Foreskin fibroblast (primary cell): ENCODE measurements at places on chromosomes 4 and X.
A peak's percentile ranks its signal among the peaks of the same experiment; 100 is the strongest.

GRCh38 chr4:151674804-151675391, 85.9 kb downstream of the GATB start:
- no peak for DNase-seq

- peak; percentile 62 for DNase-seq
These were observed 46.0 kb downstream of the GALNT7 start for GRCh38 chr4:173214661-173215060.

DNA sequence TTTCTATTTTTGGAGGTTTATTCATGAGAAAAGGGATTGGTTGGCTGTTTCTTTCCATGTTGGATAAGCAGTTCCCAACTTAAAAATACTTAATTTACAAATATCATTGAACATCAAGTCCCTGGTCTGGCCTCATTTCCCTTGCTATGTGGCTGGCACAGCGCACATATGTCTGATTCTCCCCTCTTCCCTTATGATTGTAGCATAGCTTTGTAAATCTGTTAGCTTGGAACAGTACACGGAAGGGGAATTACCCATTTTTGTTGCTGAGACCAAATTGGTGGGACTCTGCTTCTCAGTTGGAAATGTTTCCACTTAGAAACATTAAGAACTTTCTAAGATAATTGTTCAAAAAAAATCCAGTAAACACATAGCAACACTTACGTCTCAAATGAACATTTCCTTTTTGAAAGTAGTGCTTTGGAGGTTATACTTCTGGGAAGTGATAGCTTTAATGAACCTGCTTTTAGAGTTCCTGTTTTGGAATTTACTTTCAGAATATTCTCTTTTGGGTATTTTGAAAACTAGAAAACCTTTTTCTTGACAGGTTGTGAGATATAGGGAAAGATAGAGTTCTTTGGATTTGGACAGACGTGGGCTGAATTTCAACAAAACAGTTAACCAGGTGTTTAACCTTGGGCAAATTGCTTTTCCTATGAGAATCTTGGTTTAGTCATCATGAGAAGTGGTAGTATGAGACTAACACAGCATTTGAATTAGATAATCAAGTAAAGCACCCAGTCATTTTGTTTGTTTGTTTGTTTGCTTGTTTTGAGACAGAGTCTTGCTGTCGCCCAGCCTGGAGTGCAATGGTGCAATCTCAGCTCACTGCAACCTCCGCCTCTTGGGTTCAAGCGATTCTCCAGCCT, 47.3 kb downstream of the STIM2 start:
- DNase-seq: no peak

DNA sequence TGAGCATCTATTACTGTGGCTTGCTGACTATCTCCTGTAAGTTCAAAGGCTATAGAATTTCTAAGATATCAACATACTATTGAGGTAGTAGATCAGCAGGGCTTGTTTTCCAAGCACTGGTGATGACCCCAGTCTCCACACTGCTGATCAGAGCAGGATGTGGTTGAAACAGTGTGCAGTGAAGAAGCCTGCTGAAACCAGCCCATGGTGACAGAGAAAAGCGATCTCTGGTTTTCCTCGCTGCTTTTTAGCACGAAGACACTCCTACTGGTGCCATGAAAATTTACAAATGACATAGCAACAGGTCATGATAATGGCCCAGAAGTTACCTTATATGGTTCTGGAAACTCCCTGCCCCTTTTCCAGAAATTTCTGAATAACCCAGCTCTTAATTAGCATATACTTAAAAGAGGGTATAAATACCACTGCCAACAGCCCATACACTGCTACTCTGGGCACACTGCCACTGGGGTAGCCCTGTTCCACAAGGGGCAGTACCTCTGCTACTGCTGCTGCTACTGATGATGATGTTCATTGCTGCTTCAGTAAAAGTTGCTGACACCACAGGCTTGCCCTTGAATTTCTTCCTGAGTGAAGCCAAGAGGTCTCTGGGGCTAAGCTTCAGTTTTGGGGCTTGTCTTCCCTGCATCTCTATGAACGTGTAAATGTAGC, 1689.5 kb upstream of the PCDH10 start:
- DNase-seq: no peak

DNA sequence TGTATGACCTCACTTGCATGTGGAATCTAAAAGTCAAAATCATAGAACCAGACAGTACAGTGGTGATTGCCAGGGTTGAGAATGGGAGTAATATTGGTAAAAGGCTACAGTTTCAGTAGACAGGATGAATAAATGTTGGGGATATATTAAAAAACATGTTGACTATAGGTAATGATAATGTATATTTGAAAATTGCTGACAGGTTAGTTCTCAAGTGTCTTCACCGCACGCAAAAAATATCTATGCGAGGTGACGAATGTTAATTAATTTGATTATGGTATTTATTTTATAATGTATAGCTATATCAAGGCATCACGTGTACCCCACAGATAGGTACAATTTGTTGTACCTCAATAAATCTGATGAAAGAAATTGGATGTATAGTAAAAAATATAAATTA, 909.6 kb upstream of the NDST4 start:
- DNase-seq: no peak

DNA sequence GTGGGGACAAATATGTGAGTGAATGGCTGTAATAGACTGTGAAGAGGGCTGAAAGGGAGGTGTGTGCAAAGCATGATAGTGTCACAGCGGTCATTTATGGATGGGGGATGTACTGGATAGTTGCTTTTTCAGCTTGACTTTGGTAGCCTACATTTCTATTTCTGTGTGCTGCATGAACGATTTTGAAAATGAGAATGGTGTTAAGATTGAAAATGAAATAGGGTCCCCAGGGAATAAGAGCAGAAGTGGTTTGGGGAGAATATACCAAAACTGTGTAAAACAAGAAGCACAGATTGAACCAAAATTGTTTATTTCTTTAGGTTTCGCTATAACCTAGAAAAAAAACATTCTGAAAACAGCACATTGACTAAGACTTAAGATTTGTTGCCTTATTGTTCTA, 58.8 kb upstream of the CLNK start:
- no peak for DNase-seq

- no peak for DNase-seq
These were observed 374.9 kb upstream of the TECRL start for GRCh38 chr4:64784125-64784524.

GRCh38 chr4:185933078-185933581, 121.1 kb upstream of the SORBS2 start:
- DNase-seq: no peak

GRCh38 chrX:108245462-108245861, 153.9 kb downstream of the ATG4A start:
- DNase-seq: no peak

DNA sequence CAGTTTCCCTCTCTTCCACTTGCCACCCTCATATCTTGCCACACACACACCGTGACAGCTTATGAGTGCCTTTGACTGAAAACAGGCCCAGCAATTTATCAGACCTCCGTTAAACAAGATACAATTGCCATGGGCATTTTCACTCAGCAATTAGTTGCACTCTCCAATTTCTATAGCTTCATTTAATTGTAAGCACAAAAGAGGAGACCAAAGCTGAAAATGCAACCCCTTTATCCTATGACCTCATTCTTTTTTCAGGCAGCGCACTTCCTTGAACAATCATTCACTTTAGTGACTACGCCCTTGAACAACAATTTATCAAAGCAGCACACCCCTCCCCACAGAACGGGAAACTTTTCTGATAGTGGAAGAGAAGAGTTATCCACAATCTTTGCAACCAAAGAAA, 4.1 kb downstream of the POF1B start:
- DNase-seq: no peak

- no peak for DNase-seq
These were observed 60.8 kb upstream of the FMR1 start for GRCh38 chrX:147850875-147851274.

DNA sequence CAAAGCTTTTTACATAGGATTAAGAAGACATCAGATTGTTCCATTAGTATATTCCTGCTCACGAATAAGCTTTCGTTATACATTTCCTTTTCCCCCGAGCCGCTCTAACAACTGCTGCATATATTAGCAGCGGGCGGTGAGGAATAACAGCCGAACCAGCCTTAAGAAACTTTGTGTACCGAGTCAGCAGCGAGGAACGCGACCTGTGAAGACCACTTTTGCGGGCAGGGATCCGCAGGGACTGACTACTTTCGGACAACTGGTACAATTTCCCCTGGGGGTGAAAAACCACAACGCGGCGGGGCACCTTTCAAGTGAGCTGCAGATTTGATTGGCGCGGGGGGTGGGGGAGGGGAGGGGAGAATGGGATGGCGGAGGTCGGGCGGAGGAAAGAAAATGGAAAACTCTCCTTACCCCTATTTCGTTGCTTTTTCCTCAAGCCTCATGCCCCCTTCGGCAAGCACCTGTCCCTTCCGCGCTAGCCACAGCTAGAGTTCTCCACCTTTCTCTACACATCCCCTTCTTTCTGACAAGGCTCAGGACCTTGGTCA, 5.9 kb upstream of the PITX2 start:
- no peak for DNase-seq

GRCh38 chr4:74658116-74658515, 136.2 kb downstream of the BTC start:
- no peak for DNase-seq

GRCh38 chrX:111013778-111014455, 82.1 kb upstream of the PAK3 start:
- no peak for DNase-seq

GRCh38 chr4:113294908-113295307, 245.5 kb downstream of the ANK2 start:
- DNase-seq: no peak

DNA sequence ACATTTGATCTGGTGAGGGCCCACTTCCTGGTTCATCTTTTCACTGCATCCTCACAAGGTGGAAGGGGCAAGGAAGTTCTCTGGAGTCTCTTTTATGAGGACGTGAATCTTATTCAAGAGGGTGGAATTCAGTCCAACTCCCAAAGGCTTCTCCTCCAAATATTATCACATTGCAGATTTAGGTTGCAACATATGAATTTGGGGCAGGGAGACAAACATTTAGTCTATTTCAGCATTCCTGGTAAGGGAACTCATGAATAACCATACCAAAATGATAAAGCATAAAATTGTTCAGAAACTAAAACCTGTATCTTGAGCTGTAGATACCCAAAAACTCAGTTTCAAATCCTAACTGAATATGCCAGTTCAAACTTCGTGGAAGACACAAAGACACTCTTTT, 246.8 kb downstream of the QDPR start:
- DNase-seq: no peak

DNA sequence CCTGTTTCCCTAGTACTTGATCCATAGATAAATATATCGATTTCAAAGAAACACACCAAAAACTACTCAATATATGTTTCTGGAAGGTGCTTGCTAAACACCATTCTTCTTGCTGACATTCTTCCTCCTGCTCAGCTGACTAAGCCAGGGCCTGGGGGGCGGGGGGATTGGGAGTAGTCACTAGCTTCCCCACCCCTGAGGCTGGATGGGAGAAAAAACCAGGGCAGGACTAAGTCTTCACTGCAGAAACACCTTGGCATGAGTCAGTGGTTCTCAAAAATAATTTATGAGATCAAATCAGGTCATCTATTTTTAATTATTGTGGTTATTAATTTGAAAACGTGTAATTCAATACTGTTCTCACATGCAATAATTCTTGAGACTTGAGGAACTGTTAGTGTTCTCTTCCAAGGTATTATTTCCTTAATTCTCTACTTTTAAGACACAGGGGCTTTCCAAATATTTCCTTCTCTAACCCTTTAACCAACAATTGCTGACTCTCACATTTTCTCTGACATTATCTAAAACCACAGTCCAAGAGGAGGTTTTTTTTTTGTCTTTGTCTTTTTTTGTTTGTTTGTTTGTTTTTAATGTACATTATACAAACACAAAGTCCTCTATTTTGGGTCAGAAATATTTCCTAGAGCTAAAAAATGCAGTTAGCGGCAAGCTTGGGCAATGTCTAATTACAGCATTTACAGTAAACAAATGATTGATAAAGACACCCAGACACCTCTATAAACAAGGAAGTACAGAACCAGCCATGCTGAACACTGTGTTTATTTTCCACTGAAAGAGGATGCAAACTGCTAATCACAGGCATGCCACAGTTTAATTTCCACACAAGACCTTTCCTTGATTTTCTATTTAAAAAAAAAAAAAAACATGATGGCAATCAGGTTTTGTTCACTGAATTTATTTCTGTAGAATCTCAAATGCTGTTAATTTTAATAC, 120.3 kb upstream of the USP9X start:
- no peak for DNase-seq

GRCh38 chrX:112011376-112011775, 71.2 kb downstream of the TRPC5 start:
- DNase-seq: no peak

GRCh38 chrX:52280812-52281211, 88.0 kb upstream of the XAGE2 start:
- DNase-seq: no peak

GRCh38 chrX:120308959-120309872, 2.0 kb downstream of the TMEM255A start:
- DNase-seq: peak; percentile 53

GRCh38 chr4:125091-125771, 930 bp downstream of the ZNF718 start:
- peak; percentile 18 for DNase-seq

DNA sequence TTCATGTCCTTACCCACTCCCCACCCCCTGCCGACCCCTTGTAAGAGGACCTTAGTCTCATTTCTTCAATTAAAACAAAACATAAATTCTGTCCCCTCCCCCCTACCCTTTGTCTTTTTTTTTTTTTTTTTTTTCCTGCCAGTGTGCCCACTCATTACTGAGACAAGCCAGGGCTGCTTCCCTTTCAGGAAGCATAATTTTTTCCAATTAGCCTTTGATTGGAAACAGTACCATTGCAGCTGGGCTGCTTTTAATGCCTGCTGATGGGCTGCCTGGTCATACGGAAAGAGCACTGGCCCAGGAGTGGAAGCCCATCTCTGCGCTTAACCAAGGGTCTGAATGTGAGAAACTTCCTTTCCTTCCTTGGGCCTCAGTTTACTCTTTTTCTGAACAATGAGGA, 18.6 kb upstream of the CAPN6 start:
- no peak for DNase-seq

- no peak for DNase-seq
These were observed 1.9 kb upstream of the SEPTIN6 start for GRCh38 chrX:119694601-119695534.

- peak; percentile 8 for DNase-seq
These were observed at the start of gene SPINK2 for GRCh38 chr4:56821381-56822243. TSS of gene SPINK2 (minus strand) at chr4:56821701. CDS start at chr4:56821662, 39 bp downstream.

GRCh38 chr4:106766519-106766918, 269.6 kb downstream of the DKK2 start:
- DNase-seq: peak; percentile 11

DNA sequence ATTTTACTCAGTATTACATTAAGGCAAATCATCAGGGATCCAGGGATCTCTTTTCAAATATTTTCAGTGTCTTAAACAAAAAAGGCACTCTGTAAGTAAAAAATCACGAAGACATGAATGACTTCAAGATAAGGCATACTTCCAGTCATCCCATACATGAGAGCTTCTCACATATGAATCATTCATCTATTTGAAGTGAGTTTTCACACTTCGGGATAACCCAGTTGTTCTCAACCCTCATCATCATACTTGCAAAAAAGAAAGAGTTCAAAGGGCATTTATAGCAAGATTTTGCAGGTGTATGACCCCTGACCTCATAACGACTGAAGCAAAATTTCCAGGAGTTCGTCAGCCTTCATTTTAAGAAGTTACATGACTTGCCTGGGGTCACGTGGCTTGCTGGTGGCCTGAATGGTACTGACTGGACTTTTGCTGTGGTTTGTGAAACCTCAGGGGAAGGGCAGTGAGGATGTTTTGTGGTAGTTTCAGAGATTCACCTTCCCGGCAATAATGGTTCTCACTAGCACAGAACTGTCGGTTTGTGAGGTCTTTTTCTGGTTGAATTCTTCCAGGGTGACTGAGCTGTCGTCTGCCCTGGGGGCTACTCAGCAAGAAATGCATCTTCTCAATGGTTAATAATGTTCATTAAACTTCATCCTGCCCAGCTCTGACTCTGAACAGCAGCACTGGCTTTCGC, 115.8 kb upstream of the SHISA3 start:
- no peak for DNase-seq
